ENCODE measurements at places on chromosomes 3 and 15.

DNA sequence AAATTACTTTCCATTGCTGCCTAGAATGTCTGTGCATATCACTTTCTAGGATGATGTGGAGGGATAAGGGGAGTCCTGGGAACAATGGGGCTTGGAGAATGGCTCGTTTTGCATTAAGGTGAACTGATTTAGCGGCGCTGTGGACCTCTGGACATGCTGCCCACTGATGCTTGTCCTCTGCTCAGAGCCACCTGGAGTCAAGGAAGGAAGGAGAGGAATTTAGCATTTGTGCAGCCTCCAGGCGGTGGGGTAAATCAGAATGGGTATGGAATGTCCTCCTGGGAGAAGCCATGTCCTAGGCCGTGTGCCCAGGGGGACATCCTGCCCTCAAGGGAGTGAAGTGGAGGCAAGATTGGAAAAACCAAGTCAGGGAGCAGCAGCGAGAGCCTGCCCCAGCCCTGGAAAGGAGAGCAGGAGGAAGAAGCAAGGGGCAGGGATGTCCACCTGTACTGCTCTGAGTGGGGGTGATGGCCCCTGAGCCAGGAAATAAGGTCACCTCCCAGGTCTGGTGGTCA lies 37.8 kb downstream of the KY start:
- no peak for DNase-seq

DNA sequence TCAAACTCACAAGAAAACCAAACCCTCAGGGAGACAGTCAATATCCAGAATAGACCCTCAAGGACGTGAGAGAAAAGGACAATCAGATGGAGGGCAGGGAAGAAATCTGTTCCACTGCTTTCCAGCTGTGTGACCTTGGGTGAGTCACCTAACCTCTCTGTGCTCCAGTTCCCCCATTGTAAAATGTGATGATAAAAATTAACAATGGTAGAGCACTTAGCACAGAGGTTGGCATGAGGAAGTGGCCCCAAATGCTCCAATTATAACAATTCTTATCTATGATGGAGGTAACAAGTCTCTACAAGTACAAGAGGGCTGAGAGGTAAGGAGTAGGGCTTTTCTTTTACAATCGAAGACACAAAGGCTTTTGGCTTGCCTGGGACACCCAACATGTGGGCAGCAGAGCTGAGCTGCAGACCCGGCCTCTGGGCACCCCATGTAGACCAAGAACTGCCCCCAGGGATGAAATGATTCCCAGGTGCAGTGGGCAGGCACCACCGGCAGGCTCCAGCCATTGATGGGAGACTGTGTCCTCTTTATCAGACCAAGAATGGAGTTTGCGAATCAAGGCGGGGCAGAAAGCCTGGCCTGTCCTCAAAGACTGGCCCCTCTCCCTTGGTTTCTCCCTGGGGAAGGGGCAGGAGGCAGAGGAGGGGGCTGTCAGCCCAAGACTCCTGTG lies 22.0 kb downstream of the WNT7A start:
- no peak for DNase-seq

DNA sequence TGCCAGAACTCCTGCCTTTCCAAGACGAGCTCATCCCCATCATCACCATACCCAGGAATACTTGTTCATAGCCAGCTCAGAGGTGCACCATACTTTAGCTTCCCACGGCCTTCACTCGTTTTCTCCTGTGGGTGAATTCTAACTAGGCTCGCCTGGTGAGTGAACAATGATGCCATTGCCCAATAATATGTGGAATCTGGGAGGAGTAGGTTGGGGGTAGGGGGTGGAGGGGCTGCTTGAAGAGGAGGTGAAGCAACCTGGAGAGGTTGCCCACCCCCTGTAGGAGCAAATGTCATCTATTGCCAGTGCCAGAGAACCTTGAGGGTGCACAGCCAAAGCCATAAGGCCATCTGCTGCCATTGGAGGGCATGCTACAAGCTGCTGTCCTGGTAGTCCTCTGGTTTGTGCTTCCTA lies 592 bp upstream of the ZNF445 start:
- DNase-seq, result no peak

DNA sequence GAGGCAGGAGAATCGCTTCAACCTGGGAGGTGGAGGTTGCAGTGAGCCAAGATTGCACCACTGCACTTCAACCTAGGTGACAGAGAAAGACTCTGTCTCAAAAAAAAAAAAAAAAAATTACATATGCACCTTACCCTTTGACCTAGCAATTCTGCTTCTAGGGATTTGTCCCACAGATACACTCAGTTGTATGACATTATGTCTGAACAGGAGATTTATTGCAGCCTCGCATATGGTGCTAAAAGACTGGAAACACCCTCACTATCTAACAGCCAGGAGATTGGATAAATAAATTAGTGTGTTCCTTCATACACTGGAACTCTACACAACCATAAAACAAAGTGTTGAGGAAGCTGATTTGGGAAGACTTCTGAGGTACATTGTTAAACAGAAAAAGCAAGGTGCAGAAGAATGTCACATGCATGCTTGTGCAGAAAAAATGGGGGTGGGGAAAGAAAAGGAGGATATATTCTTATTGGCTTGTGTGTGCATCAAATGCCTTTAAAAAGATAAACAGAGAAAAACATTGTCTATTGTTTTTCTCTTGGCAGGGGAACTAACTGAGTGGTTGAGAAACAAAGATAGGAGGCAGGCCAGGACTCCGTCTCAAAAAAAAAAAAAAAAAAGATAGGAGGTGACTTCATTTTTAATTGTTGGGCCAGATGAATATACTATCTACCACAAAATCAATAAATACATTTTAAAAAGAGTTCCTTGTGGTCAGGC lies 30.9 kb downstream of the PPCDC start:
- no peak for DNase-seq

- no peak for DNase-seq
These were observed 26.1 kb downstream of the GRK7 start for GRCh38 chr3:141789281-141789680.

DNA sequence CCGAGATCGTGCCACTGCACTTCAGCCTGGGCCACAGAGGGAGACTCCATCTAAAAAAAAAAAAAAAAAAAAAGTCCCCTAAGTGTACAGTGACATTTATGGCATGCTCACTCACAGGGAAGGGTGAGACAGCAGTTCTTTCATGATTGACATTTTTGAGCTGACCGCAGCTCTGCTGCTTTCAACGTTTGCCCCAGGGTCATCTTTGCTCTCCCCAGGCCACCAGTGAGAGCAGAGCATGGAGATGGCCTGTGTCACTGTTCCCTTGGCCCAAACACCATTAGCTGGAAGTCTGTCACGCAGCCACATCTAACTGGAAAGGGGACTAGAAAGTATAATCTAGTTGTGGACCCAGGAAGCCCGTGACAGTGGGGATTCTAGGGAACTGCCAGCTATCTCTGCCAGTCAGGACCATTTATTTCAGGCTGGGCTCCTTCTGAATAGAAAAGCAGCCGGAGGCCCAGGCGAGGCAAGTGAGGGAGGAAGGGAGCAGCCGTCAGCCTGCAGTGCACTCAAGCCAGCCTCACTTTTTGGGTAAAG lies 193.4 kb upstream of the HES1 start:
- no peak for DNase-seq
